Left cardiac atrium (tissue), 4 donors: ENCODE measurements at places on chromosomes 13 and 19.

DNA sequence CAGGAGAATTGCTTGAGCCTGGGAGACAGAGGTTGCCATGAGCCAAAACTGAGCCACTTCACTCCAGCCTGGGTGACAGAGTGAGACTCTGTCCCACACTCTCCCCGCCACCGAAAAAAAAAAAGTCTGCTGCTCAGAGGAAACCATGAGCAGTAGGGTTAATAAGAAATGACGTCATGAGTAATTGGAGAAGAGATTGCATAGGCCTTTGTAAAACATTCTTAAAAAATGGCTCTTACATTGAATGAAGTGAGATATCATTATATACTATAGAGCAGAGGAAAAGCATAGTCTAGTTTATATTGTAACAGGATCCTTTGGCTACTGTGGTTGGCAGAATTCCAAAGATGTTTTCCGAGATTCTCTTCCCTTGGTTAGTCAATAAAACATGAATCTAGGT, 228.2 kb downstream of the PCDH20 start:
- DNase-seq: no peak

DNA sequence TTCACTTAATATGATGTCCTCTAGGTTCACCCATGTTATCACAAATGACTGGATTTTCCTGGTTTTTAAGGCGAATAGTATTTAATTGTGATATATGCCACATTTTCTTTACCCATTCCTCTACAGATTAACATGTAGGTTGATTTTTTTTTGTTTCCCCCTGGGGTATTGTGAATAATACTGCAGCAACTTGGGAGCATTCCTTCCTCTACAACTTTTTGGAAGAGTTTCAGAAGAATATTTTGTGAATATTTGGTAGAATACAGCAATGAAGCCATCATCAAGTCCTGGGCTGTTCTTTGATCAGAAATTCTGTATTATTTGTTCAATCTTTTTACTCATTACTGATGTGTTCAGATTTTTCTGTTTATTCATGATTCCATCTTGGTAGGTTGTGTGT, 5.6 kb upstream of the ZNF331 start:
- DNase-seq: no peak

DNA sequence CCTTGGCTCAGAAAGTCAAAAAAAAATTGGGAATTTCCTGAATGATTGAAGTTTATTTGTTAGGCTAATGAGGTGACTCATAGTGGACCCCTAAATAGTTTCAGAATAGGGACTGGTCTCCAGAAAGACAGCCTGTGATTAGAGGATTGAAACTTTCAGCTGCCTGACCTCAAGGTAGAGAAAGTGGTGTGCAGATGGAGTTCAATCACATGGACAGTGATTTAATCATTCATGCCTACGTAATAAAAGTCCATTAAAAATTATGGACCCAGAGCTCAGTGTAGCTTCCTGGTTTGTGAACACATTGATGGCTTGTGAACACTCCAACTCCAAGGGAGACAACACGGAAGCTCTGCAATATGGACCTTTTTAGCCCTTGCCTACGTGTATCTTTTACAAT, 533.2 kb upstream of the PCDH9 start:
- DNase-seq: no peak

GRCh38 chr19:39194832-39195542, 1.8 kb upstream of the NCCRP1 start:
- no peak for DNase-seq

GRCh38 chr19:44725251-44725650, 23.3 kb upstream of the BCL3 start:
- DNase-seq: peak; percentile 62

GRCh38 chr13:77351315-77351714, 24.4 kb upstream of the MYCBP2 start:
- no peak for DNase-seq

GRCh38 chr13:95957331-95957730, 95.9 kb downstream of the UGGT2 start:
- no peak for DNase-seq

DNA sequence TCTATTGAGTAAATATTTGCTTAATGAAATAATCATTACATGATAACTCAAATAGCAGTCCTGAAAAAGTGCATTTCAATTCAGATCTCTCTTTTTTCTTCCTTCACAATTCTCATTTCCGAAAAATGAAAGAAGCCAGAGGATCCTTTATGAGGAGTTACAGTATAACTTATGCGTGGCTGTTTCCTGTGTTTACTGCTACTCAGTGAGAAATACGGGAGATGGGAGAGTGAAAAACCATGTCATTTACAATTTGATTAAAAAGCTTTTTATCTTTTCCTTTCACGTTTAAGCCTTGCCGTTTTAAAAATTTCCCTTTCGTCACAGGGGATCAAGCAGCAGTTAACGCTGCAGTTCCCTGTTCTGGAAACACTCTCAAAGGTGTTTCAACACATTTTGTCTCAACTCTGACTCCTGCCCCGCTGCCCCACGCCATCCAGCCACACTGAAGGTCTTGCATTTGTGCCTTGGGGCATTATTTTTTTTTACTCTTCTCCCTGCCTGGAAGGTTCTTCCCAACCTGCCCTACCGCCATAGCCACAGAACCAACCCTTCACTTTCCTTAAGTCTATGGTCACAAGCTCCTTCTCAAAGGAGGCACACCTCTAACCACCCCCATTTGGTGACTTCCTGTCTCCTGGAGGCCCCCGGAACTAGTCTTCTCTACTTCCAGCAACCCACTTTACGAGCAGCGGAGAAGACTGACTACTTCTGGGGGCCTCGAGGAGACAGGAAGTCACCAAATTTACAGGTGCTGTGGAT, 17.0 kb downstream of the KL start:
- no peak for DNase-seq

- DNase-seq: peak; percentile 36
Observed at GRCh38 chr13:32175307-32175706, 139.9 kb downstream of the ZAR1L start.

- DNase-seq: no peak
Observed at GRCh38 chr13:74623761-74624160, 489.6 kb upstream of the KLF12 start.

DNA sequence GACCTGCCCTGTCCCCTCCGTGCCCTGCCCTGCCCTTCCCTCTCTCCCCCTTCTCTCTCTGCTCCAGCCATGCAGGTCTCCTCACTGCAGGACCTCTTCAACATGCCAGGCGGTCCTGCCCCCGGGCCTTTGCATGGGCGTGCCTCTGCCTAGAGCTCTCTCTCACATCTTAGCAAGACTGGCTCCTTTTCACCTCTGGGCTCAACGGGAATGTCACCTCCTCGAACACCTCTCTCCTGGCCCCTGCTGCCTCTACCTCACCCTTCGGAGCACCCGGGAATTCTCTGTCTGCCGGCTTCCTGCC, 5.6 kb downstream of the MFSD12 start:
- no peak for DNase-seq

DNA sequence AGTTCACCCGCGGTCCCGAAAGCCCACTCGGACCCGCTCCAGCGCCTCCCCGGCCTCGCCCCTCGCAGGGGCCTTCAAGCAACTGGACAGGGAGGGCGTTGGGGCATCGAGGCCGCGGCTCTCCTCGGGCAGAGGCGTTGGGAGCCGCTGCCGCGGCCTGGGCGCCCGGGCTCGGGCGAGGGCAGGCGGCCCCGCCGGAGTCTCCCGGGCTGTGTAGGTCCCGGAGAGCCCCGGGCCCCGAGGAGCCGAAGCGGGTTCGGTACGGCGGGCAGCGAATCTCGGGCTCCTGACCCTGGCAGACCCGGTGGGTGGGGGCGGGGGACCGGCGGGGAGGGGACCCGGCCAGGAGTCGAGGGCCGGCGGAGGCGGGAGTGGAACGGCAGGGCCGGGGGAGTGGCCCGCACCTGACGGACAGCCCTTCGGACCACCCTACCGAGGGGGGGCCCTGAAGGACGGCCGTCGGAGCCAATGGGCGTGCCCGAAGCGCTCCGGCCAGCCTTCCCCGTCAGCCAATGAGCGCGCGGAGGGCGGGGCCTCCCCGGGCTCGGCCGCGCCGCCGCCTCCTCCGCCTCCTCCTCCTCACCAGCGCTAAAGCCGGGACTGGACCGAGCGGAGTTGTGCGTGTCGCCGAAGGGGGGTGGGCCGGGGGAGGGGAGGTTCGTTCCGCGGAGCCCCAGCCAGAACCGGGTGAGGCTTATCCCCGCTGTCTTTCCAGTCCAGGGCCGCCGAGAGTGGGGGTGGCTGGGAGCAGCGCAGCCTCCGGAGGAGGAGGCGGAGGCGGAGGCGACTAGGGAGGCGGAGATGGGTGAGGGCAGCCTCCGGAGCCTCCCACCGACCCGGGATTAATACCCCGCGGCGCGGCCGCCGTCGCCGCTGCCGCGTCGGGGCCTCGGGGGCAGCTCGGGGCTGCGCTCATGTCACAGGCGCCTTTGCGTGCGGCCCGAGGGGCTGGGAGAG, at the start of gene ZMYM2:
TSS of gene ZMYM2 (plus strand) at position 573 of the 957 bp plus-strand sequence. CDS start 34,346 bp downstream, outside the sequence.
- DNase-seq: peak; percentile 98

GRCh38 chr19:2371656-2372055, 11.6 kb downstream of the TMPRSS9 start:
- no peak for DNase-seq

- no peak for DNase-seq
Observed at GRCh38 chr13:108305655-108306054, 36.1 kb downstream of the TNFSF13B start.

GRCh38 chr19:15280048-15280725, 47.9 kb upstream of the EPHX3 start:
- DNase-seq: peak; percentile 70

GRCh38 chr13:44938854-44939253, 50.4 kb downstream of the NUFIP1 start:
- no peak for DNase-seq

GRCh38 chr13:67775359-67775758, 545.2 kb upstream of the PCDH9 start:
- DNase-seq: no peak

DNA sequence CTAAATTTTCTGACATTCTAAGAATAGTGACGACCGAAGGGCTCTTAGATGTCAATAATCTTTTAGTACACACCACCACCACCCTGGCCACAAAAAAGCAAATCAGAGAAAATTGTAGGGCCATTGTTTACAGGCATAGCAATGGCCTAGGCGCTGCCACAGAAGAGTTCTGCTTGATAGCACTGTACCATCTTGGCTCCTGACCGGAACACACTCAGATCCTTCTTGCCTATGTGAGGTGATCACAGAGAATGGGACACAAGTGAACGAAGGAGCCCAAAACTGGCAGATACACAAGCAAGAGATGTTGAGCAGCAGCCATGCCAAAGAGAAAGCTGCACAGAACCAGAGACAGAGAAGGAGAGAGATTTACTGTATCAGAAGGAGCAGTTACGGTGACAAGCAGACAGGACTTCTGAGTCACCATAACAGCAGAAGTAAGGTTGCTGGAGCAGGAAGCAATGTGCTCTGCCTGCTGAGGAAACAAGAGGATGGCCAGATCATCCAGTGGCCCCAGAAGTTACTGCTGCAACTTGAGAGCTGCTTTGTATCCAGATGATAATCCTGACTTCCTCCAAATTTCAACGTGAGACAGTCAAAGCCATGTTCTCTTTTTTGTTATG, 105.2 kb downstream of the SLITRK6 start:
- DNase-seq: no peak

GRCh38 chr19:21693399-21693798, 74.0 kb downstream of the ZNF100 start:
- no peak for DNase-seq

- peak; percentile 76 for DNase-seq
Observed at GRCh38 chr19:4391701-4392483, 8.5 kb downstream of the SH3GL1 start.
